ENCODE measurements at places on chromosomes 2 and 18.
A peak's percentile ranks its signal among the peaks of the same experiment; 100 is the strongest.

DNA sequence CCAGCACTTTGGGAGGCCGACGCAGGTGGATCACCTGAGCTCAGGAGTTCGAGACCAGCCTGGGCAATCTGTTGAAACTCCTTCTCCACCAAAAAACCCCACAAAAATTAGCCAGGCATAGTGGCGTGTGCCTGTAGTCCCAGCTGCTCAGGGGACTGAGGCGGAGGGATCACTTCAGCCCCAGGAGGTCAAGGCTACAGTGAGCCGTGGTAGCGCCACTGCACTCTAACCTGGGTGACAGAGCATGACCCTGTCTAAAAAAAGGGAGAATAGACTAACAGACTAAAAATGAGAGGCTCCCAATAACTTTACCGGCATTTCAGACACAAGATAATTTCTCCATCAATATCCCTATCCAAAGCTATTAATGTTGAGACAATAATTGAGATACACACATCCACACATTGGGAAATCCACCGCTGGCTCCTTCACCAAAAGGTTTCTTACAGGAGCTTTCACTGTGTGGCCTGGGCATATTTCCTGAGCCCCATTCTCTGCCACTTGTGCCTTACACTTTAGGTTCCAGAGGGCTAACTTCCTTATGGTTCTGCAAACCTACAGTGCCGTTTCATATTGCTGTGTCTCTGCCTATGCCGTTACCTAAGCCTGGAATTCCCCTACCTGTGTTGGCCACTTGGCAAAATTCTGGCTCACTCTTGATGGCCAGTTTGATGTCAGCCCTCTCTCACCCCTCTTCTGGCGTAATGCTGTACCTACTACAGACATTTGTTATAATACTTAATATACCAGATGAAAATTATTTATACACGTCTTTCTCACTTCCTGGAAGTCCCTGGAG is 115.8 kb upstream of the ZFP36L2 start:
- no peak for DNase-seq

GRCh38 chr2:47654790-47655562 is 128.0 kb upstream of the MSH6 start:
- DNase-seq = no peak

DNA sequence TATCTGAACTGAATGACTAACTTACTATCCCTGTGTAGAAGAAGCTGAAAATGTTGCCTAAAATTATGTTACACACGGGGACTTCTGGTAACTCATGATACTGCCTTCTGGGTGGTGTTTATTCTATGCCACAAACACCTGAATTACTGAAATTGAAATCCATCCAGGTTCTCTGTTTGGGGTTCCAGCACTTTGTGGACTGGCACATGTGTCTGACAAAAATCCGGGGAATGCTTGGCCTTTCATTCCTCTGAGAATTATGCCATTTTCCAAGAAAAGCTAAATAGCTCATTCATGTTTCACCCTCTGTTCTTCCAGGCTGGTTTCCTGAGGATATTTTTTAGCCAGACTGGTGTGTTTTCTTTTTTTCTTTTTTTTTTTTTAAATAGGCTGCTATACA is 59.5 kb upstream of the POU3F3 start:
- no peak for DNase-seq

DNA sequence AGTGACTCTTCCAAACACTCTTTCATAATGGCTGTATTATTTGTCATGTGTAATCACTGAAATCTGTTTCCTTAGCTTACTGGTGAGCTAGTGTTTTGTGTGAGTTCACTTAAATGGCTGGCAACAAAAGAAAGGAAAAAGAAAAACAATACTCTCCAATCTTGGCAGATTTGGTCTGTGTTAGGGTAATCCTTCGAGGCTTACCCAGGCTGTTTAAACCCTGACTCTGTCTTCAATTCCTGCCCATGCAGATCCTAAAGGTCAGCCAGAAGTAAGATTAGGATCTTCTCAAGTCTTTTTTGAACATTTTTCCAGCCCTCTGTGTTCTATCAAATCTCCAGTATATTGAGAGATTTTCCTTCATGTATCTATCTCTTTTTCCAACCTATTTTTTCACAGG is 85.3 kb downstream of the CCDC178 start:
- DNase-seq = no peak

DNA sequence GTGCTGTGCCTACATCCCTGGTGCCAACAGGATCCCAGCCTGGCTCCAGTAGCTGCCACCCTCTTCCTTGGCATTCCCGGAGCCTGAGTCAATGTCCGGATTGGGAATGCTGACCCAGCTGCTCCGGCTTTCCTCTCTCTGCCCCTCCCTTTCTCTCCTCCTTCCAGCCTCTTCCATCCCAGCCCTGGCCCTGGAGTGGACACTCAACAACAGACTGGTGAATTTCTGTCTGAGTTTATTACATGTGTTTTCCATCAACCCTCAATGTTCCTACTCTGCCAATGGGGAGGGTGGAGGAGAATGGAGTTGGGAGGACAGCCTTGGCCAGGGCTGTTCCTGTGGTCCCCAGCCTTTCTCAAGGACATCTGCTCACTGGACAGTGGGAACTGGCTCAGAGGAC is 917 bp upstream of the PRKAG3 start:
- DNase-seq = no peak

GRCh38 chr2:228180181-228181097 is 1.0 kb downstream of the SPHKAP start:
- peak; percentile 19 for DNase-seq

- no peak for DNase-seq
These were observed 1.1 kb downstream of the MREG start for GRCh38 chr2:216012133-216012829.

GRCh38 chr2:240569523-240569997 is 1.3 kb downstream of the RNPEPL1 start:
- no peak for DNase-seq

DNA sequence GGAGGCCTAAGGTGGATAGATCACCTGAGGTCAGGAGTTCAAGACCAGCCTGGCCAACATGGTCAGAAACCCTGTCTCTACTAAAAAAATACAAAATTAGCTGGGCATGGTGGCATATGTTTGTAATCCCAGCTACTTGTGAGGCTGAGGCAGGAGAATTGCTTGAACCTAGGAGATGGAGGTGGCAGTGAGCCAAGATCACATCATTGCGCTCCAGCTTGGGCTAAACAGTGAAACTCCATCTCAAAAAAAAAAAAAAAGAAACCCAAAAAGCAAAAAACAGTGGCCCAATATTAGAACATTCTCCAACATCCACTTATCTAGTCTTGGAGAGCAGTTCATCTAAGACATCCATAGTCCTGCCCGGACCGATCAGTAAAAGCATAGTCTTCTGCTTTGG is 260.4 kb downstream of the MREG start:
- no peak for DNase-seq

GRCh38 chr2:25053041-25053440 is 11.2 kb downstream of the EFR3B start:
- no peak for DNase-seq

GRCh38 chr2:229714080-229714735 is at the start of gene DNER:
Gene DNER (minus strand): TSS chr2:229714555. CDS start chr2:229714423, 132 bp downstream.
- peak; percentile 52 for DNase-seq

DNA sequence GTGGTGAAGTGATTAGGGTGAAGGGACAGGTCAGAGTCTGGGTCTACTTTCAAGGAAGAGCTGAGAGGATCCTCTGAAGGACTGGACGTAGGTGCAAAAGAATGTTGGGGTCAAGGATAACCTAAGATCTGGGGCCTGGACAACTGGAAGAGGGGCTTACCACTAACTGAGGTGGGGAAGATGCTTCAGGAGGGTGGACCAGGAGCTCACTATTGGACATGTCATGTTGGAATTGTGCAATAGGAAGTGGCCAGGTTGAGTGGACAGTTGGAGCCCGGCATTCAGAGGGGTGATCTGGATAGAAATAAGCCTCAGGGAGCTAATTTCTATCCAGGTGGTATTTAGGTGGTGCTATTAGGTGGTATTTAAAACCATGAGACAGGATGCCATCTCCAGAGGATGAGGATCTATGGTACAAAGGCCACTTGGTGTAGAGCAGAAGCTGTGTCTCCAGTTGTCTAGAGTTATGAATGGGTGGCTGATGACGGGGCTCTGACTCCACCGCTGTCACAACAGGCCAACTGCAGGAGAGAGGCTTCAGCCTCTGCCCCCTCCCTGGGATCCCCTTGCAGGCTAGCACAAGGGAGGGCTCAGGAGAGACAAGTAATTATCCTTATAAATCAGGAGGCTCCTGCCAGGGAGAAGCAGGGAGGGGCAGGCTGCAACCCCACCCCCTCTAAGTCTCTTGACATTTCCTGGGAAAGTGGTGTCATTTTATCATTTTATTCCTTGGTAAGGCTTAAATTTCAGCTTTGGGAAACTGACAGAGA is 158.0 kb downstream of the SMAD7 start:
- DNase-seq = no peak

GRCh38 chr2:32732120-32732519 is 104.3 kb downstream of the TTC27 start:
- no peak for DNase-seq

- peak; percentile 39 for DNase-seq
These were observed 1.7 kb downstream of the CXCR4 start for GRCh38 chr2:136116151-136116812.

GRCh38 chr2:178448968-178449661 is 1.9 kb downstream of the PRKRA start:
- no peak for DNase-seq

DNA sequence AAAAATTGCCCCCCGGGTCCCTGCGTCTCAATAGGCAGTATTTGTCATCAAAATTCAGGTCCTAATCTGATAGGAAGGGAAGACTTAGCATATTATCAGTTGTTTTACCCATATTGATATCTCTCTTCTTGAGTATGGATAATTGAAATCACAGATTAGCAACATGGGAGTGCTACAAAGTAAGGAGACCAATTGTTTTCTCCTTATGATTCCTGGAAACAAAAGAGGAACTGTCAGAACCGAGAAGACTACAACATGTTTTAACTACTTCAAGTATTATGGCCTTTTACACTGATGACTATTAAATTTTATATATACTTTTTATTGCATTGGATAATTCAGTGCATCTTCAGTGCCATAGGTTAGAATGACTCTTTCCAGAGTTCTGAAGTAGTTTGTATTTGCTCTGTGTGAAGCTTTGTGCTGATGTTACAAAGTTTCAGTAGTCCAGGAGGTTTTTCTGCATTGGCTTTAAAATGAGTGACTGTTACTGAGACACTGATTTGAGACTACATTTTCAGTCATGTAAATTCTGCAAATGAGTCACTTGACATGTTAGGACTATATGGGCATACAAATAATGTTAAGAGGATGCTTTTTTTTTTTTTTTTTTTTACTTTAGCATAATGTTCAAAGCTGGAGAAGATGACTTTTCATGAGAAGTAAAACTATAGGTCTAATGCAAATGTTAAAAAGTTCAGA is 19.7 kb upstream of the TLK1 start:
- no peak for DNase-seq

DNA sequence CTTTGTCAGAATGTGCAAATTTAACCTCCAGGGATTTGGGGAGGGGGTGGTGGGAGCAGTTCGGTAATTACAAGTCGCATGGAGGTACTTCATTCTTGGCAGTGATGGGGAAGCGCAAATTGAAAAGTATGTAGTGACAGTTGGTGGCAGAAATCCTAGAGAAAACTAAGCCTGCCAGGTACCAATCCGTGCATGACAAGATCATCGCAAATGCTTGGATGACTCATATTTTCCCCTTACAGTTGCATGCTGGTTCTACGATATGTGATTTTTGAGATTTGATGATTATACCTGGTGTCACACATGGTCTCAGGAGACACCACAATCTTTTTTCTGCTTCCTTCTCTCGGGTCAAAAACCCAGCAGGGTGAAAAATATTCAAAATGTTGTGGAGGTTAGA is 479.7 kb upstream of the ID2 start:
- no peak for DNase-seq

DNA sequence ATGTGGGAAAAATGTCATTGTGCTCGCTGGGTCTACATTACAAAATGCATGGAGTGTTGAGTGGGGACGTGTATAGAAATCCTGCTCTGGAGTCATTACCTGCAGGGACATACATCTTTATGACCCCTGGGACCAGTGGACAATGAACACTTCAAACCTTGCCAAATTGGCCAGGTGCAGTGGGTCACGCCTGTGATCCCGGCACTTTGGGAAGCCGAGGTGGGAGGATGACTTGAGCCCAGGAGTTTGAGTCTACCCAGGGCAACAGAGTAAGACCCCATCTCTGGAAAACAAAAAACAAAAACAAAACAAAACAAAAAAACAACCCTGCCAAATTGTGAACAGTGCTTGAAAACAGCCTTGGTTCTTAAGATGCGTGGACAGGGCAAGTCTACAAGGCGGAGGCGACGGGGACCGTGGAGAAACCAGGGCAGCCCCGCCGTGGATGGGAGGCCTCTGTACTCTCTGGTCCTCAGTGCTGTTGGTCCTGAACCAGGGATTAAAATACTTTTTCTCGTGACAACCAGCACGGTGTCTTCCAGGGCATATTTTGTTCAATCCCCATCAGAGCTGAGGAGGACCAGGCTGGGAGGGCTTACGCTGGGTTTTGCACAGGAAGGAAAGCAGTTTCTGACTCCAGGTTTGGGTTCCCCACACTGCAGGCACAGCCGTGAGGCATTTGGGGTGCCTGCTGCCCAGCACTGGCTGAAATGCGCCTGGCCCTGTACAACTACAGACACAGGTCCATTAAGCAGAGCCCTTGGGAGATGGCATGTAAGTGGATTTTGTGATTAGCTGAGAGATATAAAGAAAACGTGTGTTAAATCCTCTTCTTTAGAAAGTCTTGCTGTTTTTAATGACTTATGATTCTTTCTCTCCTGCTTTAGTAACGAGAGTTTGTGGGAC is 13.7 kb downstream of the COLEC11 start:
- DNase-seq = no peak

- no peak for DNase-seq
These were observed 639 bp downstream of the MAIP1 start for GRCh38 chr2:199956062-199956380.

DNA sequence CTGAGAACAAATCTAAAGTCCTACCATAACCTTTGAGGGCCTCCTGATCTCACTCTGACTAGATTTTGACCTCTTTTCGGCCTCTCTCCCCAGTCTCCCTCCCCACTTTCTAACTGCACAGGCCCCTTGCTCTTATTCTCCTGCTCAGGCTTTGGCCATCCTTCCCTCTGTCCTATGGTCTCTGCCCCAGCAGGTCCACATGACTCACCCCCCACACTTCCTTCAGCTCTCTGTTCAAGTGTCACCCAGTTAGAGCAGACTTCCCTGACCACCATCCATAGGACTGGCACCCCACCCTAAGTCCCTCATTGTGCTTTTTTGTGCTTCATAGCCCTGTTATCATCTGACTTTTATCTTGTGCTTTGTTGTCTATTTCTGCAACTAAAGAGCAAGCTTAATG is 41.2 kb upstream of the NT5C1B start:
- no peak for DNase-seq

DNA sequence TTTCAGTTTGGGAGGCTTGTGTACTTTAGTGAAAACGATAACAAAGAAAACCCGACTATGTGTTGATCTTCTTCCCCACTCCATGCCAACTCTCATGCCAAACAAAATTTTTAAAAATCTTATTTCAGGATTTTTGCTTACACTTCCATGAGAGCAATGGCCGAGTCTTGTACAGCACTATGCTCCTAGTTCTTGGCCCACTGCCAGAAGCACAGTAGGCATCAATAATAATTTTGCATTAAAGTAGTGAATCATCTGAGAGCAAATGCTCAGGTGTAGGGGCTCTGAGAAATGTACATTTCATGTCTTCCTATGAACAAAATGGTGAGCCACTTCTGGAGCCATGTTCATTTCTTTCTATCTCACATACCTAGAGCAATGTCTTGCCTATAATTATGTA is 62.2 kb downstream of the MAP3K19 start:
- DNase-seq = no peak

Measured in endothelial cell (in vitro differentiated cells).